ENCODE measurements at places on chromosomes 12 and 14. TPM values are rescaled to one million over a fixed set of nuclear protein-coding genes. Genes with fewer than 3 reads are reported as not detected.

The HVCN1 gene
- 1.5 TPM for total RNA-seq

The DEGS2 gene
- total RNA-seq, result not detected

The FOXN3 gene
- total RNA-seq, result 30.1 TPM

The SYT10 gene
- total RNA-seq, result not detected

The NKX2-8 gene
- not detected for total RNA-seq

The VASH1 gene
- 1.8 TPM for total RNA-seq

The DNAJC22 gene
- 0.20 TPM for total RNA-seq

The TTC9 gene
- total RNA-seq, result under 0.01 TPM

The WNT1 gene
- total RNA-seq, result not detected

The COX8C gene
- total RNA-seq, result not detected

The BCL11B gene
- total RNA-seq, result 0.37 TPM

The OASL gene
- 0.73 TPM for total RNA-seq

The PZP gene
- not detected for total RNA-seq

The TROAP gene
- total RNA-seq, result 18.8 TPM

The TMEM229B gene
- total RNA-seq, result 0.37 TPM

The ANO2 gene
- total RNA-seq, result not detected

The PLCZ1 gene
- not detected for total RNA-seq

The TAS2R30 gene
- 6.6 TPM for total RNA-seq

The NEMF gene
- 55.1 TPM for total RNA-seq
